Body of pancreas (tissue), 4 donors: ENCODE measurements at places on chromosomes 2 and 18.

- no peak for DNase-seq
Measured at GRCh38 chr2:166188084-166188483, 60.3 kb upstream of the SCN1A start.

DNA sequence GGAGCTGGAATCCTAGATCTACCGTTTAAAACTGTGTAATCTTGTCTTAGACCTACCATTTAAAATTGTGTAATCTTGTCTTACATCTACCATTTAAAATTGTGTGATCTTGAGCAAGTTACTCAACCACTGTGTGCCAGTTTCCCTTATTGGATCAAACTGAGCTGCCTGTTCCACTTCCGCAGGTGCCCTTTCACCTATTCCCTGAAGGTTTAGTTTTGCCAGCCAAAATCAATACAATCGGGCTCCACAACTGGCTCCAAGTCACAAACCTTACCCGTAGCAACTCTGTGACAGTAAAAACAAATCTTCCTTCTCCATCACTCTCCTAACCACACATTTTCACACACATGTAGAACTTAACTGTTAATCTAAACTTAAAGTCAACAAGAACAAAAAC is 20.1 kb downstream of the DOCK10 start:
- peak; percentile 48 for DNase-seq

DNA sequence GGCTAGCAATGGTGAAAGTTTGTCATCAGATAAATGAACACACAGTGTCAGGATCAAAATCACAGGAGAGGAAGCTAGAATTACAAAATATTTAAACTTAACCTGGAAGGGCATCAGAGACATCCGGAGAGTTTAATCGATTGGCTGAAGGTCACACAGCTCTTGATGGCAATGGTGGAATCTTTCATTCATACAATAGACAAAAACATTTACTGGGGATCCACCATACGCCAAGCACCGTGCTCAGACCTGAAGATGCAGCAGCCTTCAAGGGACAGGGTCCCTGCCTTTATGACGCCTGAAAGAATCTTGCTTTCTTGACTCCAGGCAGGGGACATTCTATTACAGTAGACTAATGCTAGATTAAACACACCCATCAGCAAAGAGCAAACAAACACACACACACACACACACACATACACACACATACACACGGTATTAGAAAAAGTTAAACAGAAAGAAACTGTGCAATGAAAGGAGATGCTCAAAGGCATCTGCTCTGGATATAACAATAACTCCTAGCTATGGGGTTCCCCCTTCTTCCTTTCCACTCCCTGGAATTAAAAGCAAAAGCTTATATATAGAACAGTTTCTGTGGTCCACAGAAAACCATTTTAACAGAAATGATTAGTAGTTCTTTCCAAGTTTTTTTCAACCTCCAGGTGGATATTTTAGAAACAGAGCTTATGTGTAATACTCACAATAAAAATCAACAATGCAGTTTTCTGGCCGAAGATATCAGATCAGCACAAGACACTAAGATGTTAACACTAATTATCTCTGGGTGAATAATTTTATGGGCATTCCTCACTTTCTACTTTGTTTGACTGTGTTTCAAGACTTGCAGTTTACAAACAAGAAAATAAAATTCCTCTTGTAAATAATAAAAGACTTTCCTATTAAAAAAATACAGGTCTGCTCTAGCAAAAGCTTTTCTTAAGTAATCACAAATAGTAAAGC is 151.7 kb downstream of the ANKRD44 start:
- DNase-seq, result no peak

- no peak for DNase-seq
Measured at GRCh38 chr2:123644053-123644452, 381.0 kb upstream of the CNTNAP5 start.

- DNase-seq, result no peak
Measured at GRCh38 chr2:23220513-23221094, 164.4 kb upstream of the KLHL29 start.

- DNase-seq, result peak; percentile 66
Measured at GRCh38 chr2:222671259-222672067, at the start of gene MOGAT1. Gene MOGAT1, plus strand, starts transcription at chr2:222671658. Its CDS starts 128 bp downstream, at chr2:222671786.

DNA sequence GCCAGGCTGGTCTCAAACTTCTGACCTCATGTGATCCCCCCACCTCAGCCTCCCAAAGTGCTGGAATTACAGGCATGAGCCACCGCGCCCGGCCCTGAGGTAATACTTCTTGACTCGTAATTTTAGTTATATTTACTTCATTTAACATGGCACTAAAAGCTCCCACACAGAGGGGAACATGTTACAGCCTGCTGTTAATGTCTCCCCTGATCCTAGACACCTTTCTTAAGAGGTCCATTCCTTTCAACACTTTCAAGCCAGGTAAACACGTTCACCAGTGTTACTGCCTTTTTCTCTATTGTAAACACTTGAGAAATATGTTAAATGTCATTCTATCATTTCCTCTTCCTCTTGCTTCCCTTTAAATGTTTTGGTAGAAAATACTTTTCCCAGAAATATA is 161.4 kb downstream of the METTL4 start:
- no peak for DNase-seq

DNA sequence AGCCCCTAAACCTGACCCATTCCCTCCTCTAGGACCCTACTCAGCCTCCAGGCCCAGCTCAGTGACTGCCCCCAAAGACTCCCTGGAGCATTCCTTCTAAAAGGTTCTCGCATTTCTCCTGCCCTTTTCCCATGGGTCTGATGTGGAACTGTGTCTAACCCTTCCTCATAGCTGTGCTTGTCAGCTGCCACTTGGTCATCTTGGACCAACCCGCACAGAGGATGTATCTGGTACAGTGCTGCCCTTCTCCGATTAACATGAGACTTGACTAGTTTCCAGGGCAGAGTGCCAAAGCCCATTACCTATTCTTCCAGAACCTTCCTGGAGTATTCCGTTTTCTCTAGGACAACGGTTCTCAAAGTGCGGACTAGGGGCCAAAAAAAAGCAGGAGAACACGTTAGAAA is 518 bp upstream of the NFU1 start:
- DNase-seq, result peak; percentile 52

DNA sequence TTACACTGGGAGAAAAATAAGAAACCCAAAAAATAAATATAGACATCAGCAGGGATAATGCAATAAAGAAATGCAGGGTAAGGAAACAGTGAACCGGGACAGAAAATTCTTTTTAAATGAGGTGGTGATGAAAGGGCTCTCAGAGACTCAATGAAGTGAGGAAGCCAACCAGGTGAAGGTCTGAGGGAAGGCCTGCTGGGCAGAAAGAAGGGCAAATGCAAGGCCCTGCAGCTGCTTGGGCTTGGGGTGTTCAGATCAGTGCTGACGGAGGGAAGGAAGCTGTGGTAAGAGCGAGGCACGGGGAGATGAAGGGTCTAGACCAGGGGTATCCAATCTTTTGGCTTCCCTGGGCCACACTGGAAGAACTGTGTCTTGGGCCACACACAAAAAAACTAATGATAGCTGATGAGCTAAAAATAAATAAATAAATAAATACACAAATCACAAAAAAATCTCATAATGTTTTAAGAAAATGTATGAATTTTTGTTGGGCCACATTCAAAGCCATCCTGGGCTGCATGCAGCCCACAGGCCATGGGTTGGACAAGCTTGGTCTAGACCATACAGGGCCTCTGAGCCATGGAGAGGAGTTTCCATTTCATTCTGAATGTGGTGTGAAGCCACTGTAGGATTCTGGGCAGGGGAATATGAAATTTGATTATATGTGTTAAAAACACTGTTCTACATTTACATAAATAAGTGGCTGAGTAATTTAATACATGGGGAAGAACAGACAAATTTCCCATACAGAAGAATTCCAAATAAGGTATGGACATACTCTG is 96.3 kb upstream of the DNMT3A start:
- no peak for DNase-seq

- DNase-seq, result peak; percentile 45
Measured at GRCh38 chr2:104412384-104412783, 441.5 kb upstream of the POU3F3 start.

DNA sequence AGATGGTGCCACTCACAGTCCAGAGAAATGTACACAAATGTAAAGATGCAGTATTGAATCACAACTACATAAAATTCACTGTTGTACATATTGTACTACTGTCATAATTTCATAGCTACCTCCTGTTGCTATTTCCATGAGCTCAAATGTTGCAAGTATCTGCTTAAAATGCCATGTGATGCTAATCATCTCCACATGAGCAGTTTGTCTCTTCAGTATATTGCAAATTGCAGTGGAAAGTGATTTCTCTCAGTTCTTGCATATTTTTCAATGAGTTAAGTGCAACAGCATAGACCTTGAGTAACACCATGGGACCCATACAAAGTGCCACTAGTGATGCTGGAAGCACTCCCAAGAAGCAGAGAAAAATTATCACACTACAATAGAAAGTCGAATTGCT is 51.9 kb downstream of the MAIP1 start:
- no peak for DNase-seq

GRCh38 chr2:131580187-131580586 is 52.5 kb downstream of the CCDC74A start:
- DNase-seq, result no peak

DNA sequence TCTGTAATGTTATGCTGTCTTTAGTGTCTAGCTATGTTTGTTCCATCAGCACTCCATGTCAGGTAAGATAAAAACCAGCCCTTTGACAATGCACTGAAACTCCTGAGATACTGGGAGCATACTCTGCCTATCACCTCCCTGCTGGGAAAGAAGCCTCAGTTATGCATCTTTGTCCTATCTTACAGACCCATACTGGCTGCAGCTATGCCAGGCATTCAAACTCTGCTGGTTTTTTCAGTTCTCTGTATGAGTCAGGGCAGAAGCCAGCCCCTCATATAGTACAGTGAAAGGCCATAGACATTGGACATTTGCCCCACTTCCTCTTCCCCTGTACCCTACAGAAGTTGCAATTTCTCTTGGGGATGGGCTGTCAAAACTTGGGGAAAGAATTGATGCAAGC is 181.1 kb upstream of the RGPD4 start:
- no peak for DNase-seq

- no peak for DNase-seq
Measured at GRCh38 chr2:221502270-221503010, 69.7 kb downstream of the EPHA4 start.

DNA sequence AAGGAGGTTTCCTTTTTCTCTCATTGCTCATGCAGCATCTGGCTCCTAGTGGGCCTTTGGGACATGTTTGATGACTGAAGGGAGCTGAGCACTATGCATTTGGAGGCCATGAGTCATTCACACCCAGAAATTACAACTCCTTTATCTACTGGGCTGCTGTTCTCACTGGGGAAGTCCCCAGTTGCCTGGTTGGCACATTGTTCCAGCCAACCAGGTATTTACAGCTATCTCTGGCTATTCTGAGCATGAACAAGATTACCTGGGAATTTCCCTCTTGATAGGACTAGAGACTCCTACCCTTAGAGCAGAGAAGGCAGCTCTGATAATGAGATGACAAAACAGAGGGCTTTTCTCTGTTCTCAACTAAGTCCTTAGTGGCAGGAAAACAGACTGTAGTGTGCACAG is 206.5 kb downstream of the SETBP1 start:
- peak; percentile 75 for DNase-seq

DNA sequence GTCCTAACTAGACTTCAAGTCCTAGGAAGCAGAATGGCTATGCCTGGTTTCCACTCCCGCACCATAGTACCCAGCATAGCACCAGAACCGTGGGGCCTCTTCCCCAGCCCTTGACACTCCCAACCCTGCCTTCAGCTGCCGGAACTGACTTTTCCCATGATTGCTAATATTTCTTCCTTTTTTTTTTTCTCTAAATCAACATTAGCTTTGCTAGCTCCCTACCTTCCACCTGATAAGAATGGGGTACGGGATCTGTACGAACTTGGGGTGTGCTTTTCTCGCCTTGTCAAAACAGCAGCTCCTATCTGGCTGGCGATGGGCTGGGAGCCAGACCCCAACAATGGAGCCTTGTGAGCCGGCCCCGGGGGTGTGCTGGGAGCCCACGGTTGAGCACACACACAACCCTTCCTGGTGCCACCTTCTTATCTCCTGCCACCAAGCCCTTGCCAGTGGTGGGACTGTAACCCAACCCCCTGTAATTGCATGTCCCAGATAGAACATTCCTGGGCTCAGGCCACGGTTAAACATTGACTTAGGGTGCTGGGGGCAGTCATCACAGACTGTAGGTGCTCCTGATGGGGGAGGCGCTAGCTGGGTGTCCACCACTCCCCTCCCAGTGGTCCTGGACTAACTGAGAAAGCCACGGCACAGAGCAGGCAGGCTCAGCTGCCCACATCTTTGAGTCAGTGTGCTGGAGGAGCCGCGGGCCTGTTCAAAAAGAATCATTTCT is 213.0 kb upstream of the HAAO start:
- DNase-seq, result peak; percentile 92

DNA sequence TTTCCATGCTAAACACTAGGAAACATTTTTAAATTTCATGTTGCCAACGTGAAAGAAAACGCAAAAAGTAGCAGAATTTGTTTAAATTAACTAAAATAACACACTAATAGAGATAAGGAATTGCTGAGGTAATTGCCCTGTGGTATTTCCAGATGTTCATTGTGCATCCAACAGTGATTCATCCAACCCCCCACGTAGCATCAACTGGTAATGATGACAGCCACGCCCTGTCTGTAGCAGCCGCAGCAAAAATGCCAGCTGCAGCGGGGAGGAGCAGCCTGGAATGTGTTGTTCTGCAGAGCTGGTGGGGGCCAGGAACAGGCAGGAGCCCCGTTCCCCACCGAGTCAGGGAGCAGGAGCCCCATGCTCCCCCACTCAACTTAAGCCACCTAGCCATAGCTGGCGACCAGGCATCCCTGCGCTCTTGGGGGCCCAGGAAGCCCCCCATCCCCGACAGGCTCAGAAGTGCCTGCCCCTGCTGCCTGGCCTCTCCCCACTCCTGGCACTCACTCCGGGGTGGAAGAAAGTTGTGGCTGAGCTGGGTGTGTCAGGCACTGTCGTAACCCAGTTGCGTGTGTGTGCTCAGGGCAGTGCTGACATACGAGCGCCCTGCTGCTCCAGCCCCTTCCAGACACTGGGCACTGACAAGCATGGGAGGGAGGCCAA is 695.1 kb upstream of the ACVR2A start:
- no peak for DNase-seq

- DNase-seq, result no peak
Measured at GRCh38 chr2:58032016-58032763, 14.4 kb upstream of the VRK2 start.

DNA sequence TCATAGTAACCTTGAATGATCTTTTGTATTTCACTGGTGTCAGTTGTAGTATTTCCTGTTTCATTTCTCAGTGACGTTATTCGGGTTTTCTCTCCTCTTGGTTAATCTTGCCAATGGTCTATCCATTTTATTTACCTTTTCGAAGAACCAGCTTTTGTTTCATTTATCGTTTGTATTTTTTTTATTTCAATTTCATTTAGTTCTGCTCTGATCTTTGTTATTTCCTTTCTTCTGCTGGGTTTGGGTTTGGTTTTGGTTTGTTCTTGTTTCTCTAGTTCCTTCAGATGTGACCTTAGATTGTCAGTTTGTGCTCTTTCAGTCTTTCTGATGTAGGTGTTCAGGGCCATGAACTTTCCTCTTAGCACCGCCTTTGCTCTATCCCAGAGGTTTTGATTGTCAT is 36.7 kb downstream of the SP140 start:
- no peak for DNase-seq
